ENCODE measurements at places on chromosomes 2 and 18.
A peak's percentile ranks its signal among the peaks of the same experiment; 100 is the strongest.

GRCh38 chr2:74421221-74421870 lies at the start of the genes C2orf81 and WDR54:
TSS of gene C2orf81 (minus strand) at chr2:74421619. CDS start at chr2:74421560, 59 bp downstream.
TSS of gene WDR54 (plus strand) at chr2:74421730. CDS start at chr2:74422154, 424 bp downstream.
- DNase-seq, result peak; percentile 90

- DNase-seq, result no peak
Measured at GRCh38 chr2:187615364-187615763, 61.1 kb upstream of the TFPI start.

GRCh38 chr2:122019724-122020123 lies 264.3 kb downstream of the TSN start:
- no peak for DNase-seq

- DNase-seq, result no peak
Measured at GRCh38 chr18:70197026-70197425, 8.5 kb downstream of the RTTN start.

DNA sequence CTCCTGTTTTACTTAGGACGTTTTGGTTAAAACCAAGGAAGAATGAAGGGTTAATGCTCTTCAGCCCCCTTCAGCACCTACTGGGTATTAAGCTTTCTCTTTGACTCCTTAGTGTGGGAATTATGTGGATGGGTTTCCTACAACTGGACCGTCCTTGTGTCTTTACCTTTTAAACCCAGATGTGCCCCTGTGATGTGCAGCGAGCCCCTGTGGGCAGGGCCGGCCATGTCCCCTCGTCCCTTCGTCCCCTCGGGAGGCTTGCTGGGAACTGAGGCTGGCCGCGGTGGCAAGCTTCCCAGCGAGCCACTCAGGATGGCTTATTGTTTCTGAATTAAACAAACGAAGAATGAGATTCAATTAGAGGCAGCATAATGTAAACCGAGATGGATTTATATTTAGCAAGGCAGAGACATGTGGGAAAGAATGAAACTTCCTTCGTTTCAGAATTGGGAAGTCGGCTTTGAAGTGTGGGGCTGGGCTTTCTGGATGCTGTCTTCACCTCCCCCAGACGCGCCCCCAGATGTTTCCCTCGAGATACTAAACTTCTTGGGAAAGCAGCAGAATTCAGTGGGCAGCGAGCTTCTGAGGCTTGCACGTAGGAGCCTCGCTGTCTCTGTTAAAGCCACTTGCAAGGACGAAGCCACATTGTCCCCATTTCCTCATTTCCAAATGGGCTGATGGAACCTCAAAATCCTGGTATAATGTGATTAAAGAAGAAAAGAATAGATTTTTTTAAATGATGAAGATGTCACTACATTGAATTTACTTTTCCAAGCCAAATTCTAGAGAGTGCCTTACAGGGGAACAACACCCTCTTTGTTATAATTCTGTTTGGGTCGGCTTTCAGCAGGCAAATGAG lies 146.0 kb downstream of the VAPA start:
- DNase-seq, result no peak

- no peak for DNase-seq
Measured at GRCh38 chr18:66867653-66868052, 263.8 kb upstream of the CDH19 start.

DNA sequence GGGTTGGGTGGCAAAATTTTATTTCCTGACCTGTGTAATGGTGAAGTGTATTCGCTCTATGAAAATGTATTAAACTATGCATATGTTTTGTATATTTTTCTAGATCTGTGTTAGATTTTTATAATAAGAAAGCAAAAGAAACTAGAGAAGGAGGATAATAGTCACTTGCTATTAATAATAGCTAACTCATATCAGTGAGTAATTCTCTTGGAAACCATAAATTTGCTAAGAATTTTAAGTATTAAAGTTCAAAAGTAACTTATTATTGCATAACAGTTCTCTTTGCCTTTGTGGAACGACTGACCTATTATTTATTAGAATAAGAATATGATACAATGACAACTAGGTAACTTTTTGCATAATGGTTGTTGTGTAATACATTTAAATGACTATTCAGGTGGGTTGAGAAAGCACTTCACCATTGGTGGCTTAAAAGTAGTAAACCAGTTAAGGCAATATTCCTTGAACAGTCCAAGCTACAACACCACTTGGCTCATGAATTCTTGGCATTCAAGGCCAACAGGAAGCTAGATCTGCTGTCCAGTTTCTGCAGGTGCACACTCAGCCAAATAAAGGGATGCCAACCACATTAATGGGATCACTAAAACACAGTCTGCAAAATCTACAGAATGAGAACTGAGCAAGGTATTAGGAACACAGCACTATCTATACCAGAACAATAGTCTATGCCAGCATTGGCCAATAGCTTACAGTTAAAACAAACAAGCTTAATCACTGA lies 921.3 kb downstream of the CPS1 start:
- DNase-seq, result no peak

- no peak for DNase-seq
Measured at GRCh38 chr2:157231476-157231875, 26.0 kb upstream of the GALNT5 start.
